ENCODE measurements at places on chromosomes 7 and 10.
A peak's percentile ranks its signal among the peaks of the same experiment; 100 is the strongest.

DNA sequence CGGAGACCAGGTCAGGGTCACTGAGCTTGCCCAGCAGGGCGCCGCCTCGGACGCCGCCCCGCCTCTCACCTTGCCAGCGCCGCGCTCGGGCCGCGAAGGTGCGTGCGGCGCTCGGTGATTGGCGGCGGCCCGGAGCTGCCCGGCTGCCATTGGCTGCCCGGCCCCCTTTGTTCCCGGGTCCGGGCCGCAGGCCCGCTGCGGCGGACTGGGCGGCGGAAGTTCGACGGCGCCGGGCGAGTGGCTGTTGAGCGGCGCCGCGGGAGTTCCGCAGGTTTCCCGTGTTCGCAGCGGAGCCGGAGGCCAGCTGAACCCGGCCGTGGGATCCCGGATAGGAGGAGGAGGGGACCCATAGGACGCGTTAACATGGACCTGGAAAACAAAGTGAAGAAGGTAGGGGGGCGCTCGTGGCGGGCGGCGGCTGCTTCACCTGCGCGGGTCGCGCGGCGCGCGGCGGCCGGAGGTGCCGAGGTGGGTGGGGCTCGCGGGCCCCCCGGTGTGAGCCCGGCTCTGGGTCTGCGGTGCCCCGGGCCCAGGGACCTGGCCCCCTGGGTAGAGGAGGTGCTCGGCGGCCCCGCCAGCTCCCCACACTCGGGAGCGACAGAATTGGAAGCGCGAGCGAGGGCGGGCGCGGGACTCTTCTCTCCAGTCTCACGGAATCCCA lies at the start of gene TES:
TES (plus strand) TSS at position 195 of the 661 bp plus-strand sequence; CDS start at position 364, 169 bp downstream.
- peak; percentile 22 for DNase-seq

- no peak for DNase-seq
These were observed 67.7 kb downstream of the ZMIZ1 start for GRCh38 chr10:79136236-79137005.

- no peak for DNase-seq
These were observed at the start of gene WNT2 for GRCh38 chr7:117322741-117323304. Gene WNT2, minus strand, starts transcription at chr7:117323058. Its CDS starts 69 bp downstream, at chr7:117322989.

GRCh38 chr7:149014309-149014708 lies 14.0 kb downstream of the PDIA4 start:
- no peak for DNase-seq

- no peak for DNase-seq
These were observed 106.8 kb downstream of the ANK3 start for GRCh38 chr10:60282771-60283353.

GRCh38 chr10:87608756-87609155 lies 50.9 kb upstream of the PAPSS2 start:
- DNase-seq, result no peak

GRCh38 chr10:117370205-117370604 lies 5.0 kb downstream of the PDZD8 start:
- no peak for DNase-seq

- DNase-seq, result no peak
These were observed 393.4 kb downstream of the TFEC start for GRCh38 chr7:115637128-115637527.

- no peak for DNase-seq
These were observed 15.5 kb downstream of the KLF6 start for GRCh38 chr10:3769556-3769955.

DNA sequence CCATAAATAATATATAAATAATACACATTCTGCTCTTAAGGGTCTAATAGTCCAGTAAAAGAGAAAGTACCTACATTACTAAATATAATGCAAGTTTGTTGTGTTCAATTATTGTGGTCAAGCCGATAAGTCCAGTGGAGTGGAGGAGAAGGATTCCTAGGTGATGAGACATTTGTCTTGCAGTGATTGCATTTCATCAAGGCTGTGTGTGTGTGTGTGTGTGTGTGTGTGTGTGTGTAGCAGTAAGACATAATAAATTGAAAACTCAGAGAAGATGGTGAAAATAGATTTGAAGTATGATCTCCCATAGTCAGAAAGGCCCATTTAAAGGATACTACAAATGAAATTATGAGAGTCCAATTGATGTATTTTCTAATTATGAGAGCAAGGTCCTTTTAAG lies 192.5 kb upstream of the SEMA3C start:
- no peak for DNase-seq

DNA sequence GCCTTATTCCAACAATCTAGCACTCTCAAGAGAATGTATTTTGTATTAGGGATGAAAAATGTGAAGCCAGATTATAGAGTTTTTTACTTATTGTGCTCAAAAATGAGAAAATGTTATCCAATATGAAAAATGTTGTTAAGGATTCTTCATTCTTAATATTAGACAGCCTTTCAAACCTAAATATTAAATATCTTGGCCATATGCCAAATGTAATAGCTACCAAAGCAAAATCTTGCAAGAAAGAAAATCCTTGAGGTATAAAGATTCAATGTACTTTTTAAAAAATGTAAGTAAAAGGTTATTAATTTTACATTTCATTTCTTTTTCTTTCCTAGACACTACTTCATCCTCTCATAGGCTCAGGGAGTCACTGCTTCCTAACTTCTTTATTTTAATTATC lies 33.4 kb downstream of the MET start:
- no peak for DNase-seq

DNA sequence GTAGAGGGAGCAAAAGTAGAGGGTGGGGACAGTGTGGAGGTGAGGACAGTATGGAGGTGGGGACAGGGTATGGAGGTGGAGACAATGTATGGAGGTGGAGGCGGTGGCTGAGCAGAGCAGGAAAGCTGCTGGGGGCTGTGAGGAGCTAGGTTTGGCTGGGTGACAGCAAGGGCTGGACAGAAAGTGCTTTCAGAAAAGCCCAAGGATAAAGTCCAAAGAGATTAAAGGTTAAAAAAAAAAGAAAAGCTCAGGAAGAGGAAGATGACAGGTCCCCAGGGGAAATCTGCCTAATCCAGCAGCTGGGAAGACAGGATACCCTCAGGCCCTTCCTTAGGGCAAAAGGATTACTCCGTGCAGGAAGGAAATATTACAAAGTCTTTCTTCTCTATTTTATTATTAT lies 32.1 kb upstream of the PFKFB3 start:
- DNase-seq, result no peak

GRCh38 chr7:31850601-31851000 lies 163.6 kb downstream of the PPP1R17 start:
- no peak for DNase-seq

- DNase-seq, result peak; percentile 87
These were observed 36.6 kb upstream of the TNPO3 start for GRCh38 chr7:129091484-129092002.

GRCh38 chr10:115214829-115215228 lies 121.7 kb downstream of the ATRNL1 start:
- no peak for DNase-seq

DNA sequence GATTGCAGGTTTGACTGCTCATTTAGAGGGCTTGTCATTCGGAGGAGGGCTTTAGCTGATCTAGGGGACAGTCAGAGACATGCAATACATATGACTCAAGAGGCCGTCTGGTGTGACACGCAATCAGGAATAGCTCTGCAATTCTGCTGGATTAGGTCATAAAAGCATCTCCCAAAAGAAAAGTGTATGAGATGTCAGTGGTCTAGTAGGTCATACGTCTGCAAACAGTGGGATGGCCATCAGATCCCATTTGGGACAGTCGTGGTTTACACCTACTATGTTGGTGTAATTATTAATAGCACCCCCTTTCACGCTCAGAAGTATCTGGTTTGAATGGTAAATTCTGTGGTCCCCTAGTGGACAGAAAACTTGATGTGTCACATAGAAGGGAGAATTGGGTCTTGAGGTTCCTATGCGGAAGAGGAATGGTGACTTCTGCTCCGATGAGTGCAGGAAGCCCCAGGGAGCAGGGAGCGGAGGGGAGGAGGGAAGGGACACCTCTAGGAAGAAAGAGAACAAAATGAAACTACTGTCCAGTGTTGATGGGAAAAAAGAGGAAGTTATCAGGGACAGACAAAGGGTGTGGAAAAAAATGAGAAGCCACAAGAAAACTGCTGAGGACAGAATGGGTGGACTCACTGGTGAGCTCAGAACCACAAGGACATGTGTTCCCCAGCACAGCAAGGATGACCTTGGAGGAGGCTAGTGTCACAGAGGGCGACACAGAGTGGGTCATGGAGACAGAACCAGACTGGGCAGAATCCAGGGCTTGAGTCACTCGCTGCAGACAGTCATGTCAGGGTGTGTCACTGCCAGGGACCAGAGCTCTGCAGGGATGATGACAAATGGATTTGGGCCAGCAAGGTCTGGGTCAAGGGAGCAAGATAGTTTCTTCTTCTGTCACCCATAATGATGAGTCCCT lies 59.9 kb downstream of the MAP3K8 start:
- no peak for DNase-seq

- no peak for DNase-seq
These were observed 9.5 kb upstream of the KAZALD1 start for GRCh38 chr10:101052285-101052684.

- DNase-seq, result no peak
These were observed 140.0 kb upstream of the TCERG1L start for GRCh38 chr10:131451407-131452015.

GRCh38 chr10:62843600-62843999 lies 27.4 kb upstream of the EGR2 start:
- no peak for DNase-seq

- no peak for DNase-seq
These were observed 72.4 kb upstream of the LOXL4 start for GRCh38 chr10:98340261-98340939.

DNA sequence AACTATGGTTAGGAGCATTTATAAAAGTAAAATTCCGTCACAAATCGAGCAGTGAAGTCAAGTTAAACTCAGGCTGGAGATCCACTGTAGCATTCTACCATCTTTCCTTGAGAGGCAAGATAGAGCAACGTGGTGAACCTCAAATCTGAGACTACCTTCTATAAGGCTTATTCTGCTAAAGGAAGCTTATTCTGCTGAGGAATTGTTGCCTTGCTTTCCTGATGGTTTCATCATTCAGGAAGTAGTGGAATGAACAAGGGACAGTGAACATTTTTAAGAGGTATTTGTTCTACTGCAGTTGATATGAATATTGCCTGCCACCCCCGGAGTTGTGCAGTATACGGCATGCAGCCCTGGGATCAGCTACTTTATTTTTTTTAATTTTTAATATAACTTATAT lies 170.8 kb downstream of the VPS50 start:
- DNase-seq, result no peak

GRCh38 chr7:151934584-151934983 lies 21.7 kb upstream of the GALNTL5 start:
- DNase-seq, result no peak

- DNase-seq, result no peak
These were observed 32.7 kb upstream of the SRGN start for GRCh38 chr10:69055241-69055640.

GRCh38 chr7:29914180-29914579 lies 75.4 kb downstream of the SCRN1 start:
- DNase-seq, result no peak

DNA sequence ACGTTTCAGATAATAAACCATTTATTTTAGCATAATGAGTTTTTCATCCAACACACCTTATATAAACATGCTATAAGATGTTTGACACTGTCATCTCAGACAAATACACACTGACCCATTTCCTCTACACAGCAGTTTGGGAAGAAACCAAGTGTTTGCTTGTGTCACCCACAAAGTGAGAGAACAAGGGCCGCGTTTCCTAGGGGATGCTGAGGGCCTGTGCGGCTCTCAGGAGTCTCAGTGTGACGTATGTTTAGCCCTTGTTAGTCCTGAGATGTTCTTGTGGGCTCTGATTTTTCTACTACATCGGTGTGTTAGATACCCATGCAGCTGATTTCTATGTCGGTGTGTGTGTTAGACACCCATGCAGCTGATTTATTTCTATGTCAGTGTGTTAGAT lies 266.3 kb downstream of the DIP2C start:
- no peak for DNase-seq

DNA sequence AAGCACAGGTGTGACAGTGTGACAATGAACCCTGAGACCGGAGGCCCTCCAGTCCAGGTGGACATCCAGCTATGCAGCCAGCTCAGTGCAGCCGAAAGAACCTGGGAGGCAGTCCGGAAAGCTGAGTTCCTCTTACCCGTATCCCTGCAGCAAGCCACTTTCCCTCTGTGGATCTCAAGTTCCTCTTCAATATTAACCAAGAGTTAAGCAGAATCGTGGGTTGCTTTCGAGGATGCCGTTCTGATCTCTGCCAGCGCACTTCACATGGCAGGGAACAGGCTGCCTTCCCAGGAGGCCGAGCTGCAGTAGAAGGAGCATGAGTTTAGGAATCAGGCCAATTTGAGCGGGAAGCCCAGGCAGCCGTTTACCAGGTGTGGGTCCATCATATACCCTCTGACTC lies 591.6 kb downstream of the SDK1 start:
- DNase-seq, result no peak

DNA sequence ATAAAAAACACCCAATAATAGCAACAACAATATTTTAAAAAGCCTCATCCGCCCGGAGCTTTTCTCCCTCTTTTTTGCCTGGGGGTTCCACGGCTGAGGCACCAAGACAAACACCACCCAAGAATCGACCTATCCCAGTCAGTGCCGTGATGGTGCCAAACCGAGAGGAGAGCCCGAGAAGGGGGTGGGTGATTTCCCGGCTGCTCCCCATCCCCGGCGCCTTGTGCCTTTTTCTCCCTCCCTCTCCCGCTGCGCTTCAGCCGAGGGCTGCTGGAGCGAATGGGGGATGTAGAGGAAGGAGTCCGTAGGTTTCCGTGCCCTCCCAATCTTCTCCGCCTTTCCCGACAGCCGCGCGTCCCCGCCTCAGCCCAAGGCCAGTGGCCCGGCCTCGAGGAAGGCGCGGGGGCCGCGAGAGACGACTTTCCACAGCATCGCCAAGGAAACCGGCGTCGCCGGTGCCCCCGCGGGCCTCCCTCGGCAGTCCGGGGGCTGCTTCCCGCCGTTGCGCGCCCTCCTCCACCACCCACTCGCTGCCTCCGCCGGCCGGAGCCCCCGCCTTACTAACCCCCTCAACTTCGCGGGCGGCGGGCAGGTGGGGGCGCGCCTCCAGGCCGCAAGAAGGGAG lies 1.3 kb downstream of the EGR2 start:
- no peak for DNase-seq

GRCh38 chr10:122085423-122085911 lies 96.5 kb downstream of the TACC2 start:
- DNase-seq, result no peak

- DNase-seq, result no peak
These were observed 6.6 kb downstream of the CPA2 start for GRCh38 chr7:130273081-130273932.

DNA sequence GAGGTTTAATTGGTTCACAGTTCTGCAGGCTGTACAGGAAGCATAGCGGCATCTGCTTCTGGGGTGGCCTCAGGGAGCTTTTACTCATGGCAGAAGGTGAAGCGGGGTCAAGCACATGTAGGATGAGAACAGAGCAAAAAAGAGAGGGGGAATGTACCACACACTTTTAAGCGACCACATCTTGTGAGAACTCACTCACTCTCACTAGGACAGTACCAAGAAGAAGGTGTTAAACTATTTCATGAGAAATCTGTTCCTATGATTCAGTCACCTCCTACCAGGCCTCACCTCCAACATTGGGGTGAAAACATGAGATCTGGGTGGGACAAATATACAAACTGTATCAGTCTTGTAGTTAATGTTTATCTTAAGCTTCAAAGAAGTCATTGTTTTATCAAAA lies 174.7 kb downstream of the GNAI1 start:
- no peak for DNase-seq

GRCh38 chr10:62127975-62128374 lies 140.7 kb downstream of the RTKN2 start:
- DNase-seq, result no peak
